Adrenal gland (tissue), 19 donors: ENCODE measurements at places on chromosomes 12 and 14. TPM values are rescaled to one million over a fixed set of nuclear protein-coding genes. Genes with fewer than 3 reads are reported as not detected.

- no peak for DNase-seq
- no peak overlapping the region for H3K4me3 ChIP-seq
- no peaks in the 10 kb centered on the region for H3K36me3 ChIP-seq
- no peaks in the 10 kb centered on the region for H3K27me3 ChIP-seq
- H3K27ac ChIP-seq: no peak overlapping the region
These were observed 22.3 kb upstream of the NXPH4 start for GRCh38 chr12:57194253-57194652.

- H3K4me1 ChIP-seq: no peaks in the 10 kb centered on the region
- no peaks in the 10 kb centered on the region for H3K36me3 ChIP-seq
- H3K27ac ChIP-seq: no peak overlapping the region
- no peak for DNase-seq
These were observed 710 bp downstream of the KRT76 start for GRCh38 chr12:52776435-52776834.

DNA sequence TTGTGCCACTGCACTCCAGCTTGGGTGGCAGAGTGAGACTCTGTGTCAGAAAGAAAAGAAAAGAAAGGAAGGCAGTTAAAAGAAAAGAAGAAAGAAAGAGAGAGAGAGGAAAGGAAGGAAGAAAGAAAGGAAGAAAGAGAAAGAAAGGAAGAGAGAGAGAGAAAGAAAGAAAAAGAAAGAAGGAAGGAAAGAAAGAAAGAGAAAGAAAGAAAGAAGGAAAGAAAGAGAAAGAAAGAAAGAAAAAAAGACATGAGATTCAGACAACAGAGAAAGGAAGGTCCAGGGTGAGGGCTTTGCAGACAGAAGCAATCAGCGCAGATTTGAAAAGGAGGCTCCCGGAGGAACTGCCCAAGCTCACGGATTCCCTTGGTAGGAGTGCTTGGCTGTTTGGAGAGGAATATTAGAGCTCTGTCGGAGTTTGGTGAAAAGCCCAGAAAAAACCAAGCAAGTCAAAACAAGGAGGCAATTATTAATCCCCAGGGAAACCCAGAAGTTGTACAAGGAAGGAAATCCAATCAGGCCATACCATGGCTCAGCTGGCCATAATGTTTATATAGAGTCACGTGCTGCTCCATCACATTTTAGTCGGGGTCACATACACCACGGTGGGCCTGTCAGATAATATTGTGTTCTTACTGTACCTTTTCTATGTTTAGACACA, 11.6 kb upstream of the CCDC85C start:
- H3K4me1 ChIP-seq: peaks cover 7% of the 10 kb centered on the region
- H3K27ac ChIP-seq: no peak overlapping the region
- H3K4me3 ChIP-seq: no peak overlapping the region
- no peaks in the 10 kb centered on the region for H3K36me3 ChIP-seq
- no peaks in the 10 kb centered on the region for H3K27me3 ChIP-seq

DNA sequence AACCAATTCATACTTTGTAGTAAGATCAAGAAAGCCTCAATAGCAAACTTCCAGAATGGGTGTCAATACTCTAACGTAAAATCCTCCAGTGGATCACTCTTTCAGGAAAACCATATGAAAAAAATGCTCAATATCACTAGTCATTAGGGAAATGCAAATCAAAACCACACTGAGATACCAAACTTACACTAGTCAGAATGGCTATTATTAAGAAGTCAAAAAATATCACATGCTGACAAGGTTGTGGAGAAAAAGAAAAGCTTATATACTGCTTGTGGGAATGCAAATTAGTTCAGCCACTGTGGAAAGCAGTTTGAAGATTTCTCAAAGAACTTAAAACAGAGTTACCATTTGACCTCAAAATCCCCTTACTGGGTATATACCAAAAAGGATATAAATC, 49.5 kb upstream of the ATXN7L3B start:
- no peak for DNase-seq
- no peak overlapping the region for H3K4me3 ChIP-seq
- H3K4me1 ChIP-seq: no peaks in the 10 kb centered on the region
- no peaks in the 10 kb centered on the region for H3K27me3 ChIP-seq
- H3K36me3 ChIP-seq: no peaks in the 10 kb centered on the region

GRCh38 chr14:54529811-54530210, 20.1 kb downstream of the CGRRF1 start:
- no peak overlapping the region for H3K4me3 ChIP-seq
- H3K36me3 ChIP-seq: no peaks in the 10 kb centered on the region
- DNase-seq: peak; percentile 63

TTC9 gene
- total RNA-seq: 1.1 TPM

GRCh38 chr14:21023174-21023573, 1.7 kb downstream of the NDRG2 start:
- H3K4me1 ChIP-seq: peaks cover 52% of the 10 kb centered on the region
- H3K36me3 ChIP-seq: peaks cover 39% of the 10 kb centered on the region
- peak overlapping the region; percentile 93 for H3K27ac ChIP-seq
- no peak for DNase-seq
- no peaks in the 10 kb centered on the region for H3K27me3 ChIP-seq
- no peak overlapping the region for H3K4me3 ChIP-seq

CLMN gene
- total RNA-seq: 5.0 TPM

GALNT4 gene
- total RNA-seq: 3.6 TPM

GRCh38 chr12:57603815-57604453, 690 bp upstream of the DTX3 start:
- peaks cover 24% of the 10 kb centered on the region for H3K4me1 ChIP-seq
- H3K27me3 ChIP-seq: no peaks in the 10 kb centered on the region
- peaks cover 37% of the 10 kb centered on the region for H3K36me3 ChIP-seq
- peak; percentile 66 for DNase-seq

DDN gene
- total RNA-seq: 0.71 TPM

DNA sequence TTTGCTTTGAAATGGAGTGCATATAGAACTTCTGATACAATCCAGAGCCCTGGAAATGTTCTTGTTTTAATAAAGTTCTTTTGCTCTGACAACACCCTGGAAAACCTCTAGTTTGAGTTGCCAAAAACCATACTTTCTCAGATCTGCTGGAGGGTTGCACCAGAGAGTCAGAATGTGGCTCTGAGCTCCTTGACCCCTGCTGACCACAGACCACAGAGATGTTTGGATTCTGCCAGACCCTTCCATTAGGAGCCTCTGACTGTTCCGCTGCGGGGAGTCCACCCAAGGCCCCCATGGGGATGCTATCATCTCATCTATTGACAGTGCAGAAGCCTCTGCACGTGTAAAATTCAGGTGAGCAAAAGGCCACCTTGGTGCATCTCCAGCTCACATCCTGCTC, 332.6 kb downstream of the GLT1D1 start:
- H3K36me3 ChIP-seq: no peaks in the 10 kb centered on the region
- H3K4me3 ChIP-seq: no peak overlapping the region
- no peak for DNase-seq
- no peak overlapping the region for H3K27ac ChIP-seq
- H3K27me3 ChIP-seq: no peaks in the 10 kb centered on the region
- no peaks in the 10 kb centered on the region for H3K4me1 ChIP-seq

HOXC9 gene
- 1.8 TPM for total RNA-seq

DNA sequence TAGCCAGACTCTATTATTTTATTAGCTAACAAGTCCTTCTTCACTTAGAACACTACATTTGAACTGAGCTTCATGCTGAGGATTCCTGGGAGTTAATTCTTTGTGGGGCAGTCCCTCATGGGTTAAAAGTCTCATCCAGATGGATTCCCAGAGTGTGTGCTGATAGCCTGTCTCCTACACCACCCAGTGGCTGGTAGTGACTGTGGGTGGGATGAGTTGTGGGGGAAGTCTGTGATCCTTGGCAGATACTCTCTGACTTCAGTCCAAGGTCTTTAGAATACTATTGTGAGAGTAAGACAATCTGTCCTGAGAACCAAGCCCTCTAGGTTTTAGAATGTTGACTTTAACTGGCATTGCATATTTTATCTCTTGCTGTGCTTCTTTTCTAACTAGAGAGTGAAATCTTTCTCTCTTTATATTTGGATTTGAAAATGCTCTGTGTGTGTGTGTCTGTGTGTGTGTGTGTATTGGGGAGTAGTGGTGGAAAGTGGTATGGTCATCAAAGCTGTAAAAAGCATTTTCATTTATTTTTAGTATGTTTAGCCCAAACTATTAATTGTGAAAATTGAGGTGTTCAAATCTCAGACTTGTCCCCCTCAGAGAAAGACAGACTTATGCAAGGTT, 37.3 kb downstream of the AKAP6 start:
- H3K4me3 ChIP-seq: no peak overlapping the region
- peaks cover 6% of the 10 kb centered on the region for H3K4me1 ChIP-seq
- H3K27me3 ChIP-seq: no peaks in the 10 kb centered on the region
- DNase-seq: no peak
- no peaks in the 10 kb centered on the region for H3K36me3 ChIP-seq

DNA sequence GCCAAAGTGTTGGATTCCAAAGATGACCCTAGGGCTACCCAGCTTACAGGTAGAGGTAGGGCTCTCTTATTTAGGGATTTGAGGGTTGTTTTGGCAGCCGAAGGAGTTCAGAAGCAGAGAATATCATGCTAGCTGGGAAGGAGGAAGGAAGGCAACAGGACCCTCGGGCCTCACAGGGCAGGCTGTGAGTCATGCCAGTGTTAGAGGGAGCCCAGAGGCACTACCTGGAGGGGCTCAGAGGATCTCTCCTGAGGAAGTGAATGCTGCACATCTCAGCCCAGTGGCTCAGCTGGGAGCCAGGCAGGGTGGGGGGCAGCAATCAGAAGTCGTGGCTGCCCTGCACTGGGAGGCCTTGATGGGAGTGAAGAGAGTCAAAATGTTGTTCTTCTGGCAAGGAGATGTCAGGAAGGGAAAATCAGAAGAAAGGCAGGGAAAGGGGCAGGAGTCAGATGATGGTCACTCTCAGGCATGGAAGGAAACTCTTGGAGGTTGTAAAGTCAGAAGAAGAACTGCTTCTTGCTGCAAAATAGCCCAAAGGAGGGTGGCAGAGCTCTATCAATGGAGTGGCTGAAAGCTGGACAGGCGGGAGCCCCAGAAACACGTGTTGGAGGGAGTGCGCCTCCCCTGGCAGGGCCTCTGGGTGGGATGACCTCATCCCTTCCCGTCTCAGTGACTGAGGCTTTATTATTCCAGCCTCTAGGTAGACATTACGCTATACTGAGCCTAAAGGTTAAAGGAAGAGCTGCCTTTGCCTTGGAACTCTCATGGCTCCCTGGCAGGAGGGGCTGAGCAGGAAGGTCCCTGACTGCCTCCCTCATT, 141.3 kb downstream of the SMOC1 start:
- H3K4me3 ChIP-seq: no peak overlapping the region
- no peak for DNase-seq
- H3K27me3 ChIP-seq: no peaks in the 10 kb centered on the region
- no peaks in the 10 kb centered on the region for H3K4me1 ChIP-seq
- no peaks in the 10 kb centered on the region for H3K36me3 ChIP-seq

DNA sequence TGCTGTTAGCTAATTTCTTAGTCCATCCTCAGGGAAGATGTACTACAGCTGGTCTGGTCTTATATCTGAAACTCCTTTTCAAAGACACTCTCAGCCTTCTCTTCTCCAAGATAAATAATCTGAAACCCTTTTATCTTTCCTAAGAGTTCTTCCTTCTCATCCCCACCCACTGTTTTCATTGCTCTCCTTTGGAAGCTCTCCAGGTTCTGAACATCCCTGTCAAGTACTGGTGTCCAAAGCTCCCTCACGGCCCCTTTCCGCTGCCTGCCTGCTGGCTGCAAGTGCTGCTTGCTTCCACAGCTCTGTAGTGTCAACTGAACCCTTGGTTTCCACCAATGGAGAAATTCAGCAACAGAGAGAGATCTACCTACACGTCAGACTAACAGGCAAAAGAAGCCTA, 6.6 kb upstream of the SLC6A13 start:
- H3K27ac ChIP-seq: no peak overlapping the region
- H3K4me3 ChIP-seq: no peak overlapping the region
- H3K4me1 ChIP-seq: no peaks in the 10 kb centered on the region
- DNase-seq: peak; percentile 8
- H3K36me3 ChIP-seq: no peaks in the 10 kb centered on the region

VAMP1 gene
- total RNA-seq: 16.8 TPM

RERG gene
- total RNA-seq: 20.4 TPM

- no peak overlapping the region for H3K4me3 ChIP-seq
- no peaks in the 10 kb centered on the region for H3K4me1 ChIP-seq
- H3K27ac ChIP-seq: no peak overlapping the region
- no peaks in the 10 kb centered on the region for H3K27me3 ChIP-seq
- DNase-seq: no peak
These were observed 362.6 kb downstream of the DAD1 start for GRCh38 chr14:22226381-22226780.

DNA sequence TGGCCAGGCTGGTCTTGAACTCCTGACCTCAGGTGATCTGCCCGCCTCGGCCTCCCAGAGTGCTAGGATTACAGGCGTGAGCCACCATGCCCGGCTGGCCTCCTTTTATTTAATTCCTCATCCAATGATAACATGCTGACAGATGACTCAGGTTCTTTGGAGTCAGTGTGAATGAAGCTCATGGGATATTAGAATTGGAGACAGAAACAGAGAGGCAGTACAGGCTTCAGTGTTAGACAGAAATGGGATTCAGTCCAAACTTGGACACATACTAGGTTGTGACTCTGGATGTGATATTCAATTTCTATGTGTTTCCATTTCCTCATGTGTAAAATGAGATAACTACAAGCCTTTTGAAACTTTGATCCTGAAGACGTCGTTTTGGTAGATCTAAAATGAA, 47.3 kb downstream of the PDE3A start:
- no peak for DNase-seq
- no peaks in the 10 kb centered on the region for H3K4me1 ChIP-seq
- H3K36me3 ChIP-seq: no peaks in the 10 kb centered on the region
- no peaks in the 10 kb centered on the region for H3K27me3 ChIP-seq

DNA sequence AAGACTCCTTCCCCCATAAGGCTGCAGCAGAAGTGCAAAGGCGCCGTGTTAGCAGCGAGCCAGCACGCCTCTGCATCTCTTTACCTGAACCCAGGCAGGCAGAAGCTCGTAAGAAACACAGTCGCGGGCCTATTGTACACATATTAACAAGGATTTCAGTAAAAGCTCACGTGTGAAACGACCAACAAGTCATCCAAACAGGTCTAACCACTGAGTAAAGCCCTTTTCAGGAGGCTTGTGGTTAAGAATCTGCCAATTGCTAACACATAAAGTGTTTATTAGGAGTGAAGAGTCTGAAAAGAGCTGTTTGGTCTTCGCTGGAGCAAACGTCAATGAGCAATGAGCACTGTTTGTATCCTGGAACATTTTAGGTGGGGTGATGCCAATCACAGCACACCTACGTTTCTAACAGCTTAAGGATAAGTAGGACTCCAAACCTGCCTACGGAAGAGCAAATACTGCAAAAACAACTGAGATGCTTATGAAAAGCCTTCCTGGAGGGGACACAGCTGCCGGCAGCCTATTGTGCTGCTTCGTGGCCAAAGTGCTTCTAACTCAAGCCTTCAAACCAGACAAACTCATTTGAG, 43.1 kb downstream of the PRKAB1 start:
- no peak for DNase-seq
- no peaks in the 10 kb centered on the region for H3K36me3 ChIP-seq
- no peaks in the 10 kb centered on the region for H3K27me3 ChIP-seq
- H3K27ac ChIP-seq: no peak overlapping the region
- H3K4me1 ChIP-seq: no peaks in the 10 kb centered on the region

- peaks cover 38% of the 10 kb centered on the region for H3K4me1 ChIP-seq
- no peak overlapping the region for H3K27ac ChIP-seq
- no peaks in the 10 kb centered on the region for H3K27me3 ChIP-seq
These were observed 45.7 kb downstream of the CORO1C start for GRCh38 chr12:108685469-108686260.

P2RX7 gene
- 5.3 TPM for total RNA-seq

GRCh38 chr12:113260127-113260526, 38.9 kb downstream of the TPCN1 start:
- no peak overlapping the region for H3K4me3 ChIP-seq
- no peaks in the 10 kb centered on the region for H3K36me3 ChIP-seq
- H3K27ac ChIP-seq: peak overlapping the region; percentile 22
- no peak for DNase-seq
- H3K4me1 ChIP-seq: peaks cover 27% of the 10 kb centered on the region
- H3K27me3 ChIP-seq: no peaks in the 10 kb centered on the region

TAS2R9 gene
- not detected for total RNA-seq

PSME1 gene
- 323 TPM for total RNA-seq
